ENCODE measurements at places on chromosomes 2 and 18. TPM values are rescaled to one million over a fixed set of nuclear protein-coding genes. Genes with fewer than 3 reads are reported as not detected.

Gene SIGLEC15
- total RNA-seq, result 3.5 TPM

Gene LRP2
- 0.10 TPM for total RNA-seq

Gene GALNT13
- total RNA-seq, result 12.8 TPM

Gene MC4R
- 0.45 TPM for total RNA-seq

Gene ASXL3
- total RNA-seq, result 0.41 TPM

Gene IL1RL2
- not detected for total RNA-seq

Gene PLCD4
- 0.29 TPM for total RNA-seq

Gene ANKAR
- 0.14 TPM for total RNA-seq

Gene SEPTIN2
- total RNA-seq, result 250 TPM

Gene MTCL1
- total RNA-seq, result 11.1 TPM

Gene CASP10
- total RNA-seq, result 1.0 TPM

Gene NEDD4L
- total RNA-seq, result 17.1 TPM

Gene RSAD2
- total RNA-seq, result 1.2 TPM

Gene DTNA
- 11.7 TPM for total RNA-seq

Gene GALNT14
- total RNA-seq, result 12.9 TPM

Gene VRK2
- 0.10 TPM for total RNA-seq

Gene CSRNP3
- 3.7 TPM for total RNA-seq

Gene NLRC4
- total RNA-seq, result not detected

Gene FABP1
- total RNA-seq, result not detected

Gene ANKRD30BL
- total RNA-seq, result not detected

Gene SOX11
- 1.8 TPM for total RNA-seq

Gene GPAT2
- not detected for total RNA-seq

Gene SLC4A5
- 0.23 TPM for total RNA-seq

Gene RAB10
- total RNA-seq, result 42.6 TPM
